EH (cell line): ENCODE measurements at places on chromosomes 3 and 15.

DNA sequence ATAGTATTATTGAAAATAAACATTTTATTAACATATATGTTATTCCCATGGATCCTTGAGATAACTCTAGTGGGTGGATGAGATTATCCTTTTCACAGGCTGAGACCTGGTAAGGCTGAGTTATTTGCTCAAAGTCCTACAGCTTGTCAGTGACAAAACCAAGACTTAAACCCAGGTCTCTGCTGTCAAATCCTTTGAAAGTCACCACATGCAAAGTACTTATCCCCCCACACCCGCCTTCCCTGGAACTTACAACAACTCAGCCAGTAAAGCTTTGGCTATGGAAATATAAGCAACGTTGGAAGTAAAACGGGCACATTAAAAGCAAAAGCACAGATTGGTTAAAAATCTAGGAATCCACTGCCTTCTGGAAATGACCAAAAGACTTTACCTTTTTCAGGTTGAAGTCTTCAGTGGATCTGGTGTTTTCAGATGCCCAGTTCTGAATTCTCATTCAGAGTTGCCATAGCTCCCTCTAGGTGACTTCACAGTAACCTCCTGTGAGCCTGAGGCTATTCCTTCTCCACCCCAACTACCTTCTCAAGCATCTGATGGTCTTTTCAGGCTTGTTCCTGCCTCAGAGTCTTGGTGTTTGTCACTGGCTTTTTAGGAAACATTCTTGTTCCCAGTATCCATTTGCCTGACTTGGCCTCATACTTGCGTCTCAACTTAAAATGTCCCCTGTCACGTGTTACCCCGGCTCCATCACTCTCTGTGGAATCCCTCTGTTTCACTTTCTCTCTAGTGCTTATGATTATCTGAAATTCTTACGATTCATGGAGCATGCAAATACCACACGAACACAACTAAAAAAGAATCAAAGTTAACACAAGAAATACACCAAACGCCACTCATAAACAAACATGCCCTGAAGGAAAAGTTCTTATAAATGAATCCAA, 131.2 kb downstream of the MAGI1 start:
- no peak for DNase-seq

GRCh38 chr3:184590795-184591194, 29.2 kb downstream of the EPHB3 start:
- no peak for DNase-seq

GRCh38 chr3:114606336-114606735, 312.5 kb downstream of the TIGIT start:
- peak; percentile 18 for DNase-seq

- DNase-seq = peak; percentile 38
These were observed 5.3 kb downstream of the P2RY12 start for GRCh38 chr3:151379083-151379734.

DNA sequence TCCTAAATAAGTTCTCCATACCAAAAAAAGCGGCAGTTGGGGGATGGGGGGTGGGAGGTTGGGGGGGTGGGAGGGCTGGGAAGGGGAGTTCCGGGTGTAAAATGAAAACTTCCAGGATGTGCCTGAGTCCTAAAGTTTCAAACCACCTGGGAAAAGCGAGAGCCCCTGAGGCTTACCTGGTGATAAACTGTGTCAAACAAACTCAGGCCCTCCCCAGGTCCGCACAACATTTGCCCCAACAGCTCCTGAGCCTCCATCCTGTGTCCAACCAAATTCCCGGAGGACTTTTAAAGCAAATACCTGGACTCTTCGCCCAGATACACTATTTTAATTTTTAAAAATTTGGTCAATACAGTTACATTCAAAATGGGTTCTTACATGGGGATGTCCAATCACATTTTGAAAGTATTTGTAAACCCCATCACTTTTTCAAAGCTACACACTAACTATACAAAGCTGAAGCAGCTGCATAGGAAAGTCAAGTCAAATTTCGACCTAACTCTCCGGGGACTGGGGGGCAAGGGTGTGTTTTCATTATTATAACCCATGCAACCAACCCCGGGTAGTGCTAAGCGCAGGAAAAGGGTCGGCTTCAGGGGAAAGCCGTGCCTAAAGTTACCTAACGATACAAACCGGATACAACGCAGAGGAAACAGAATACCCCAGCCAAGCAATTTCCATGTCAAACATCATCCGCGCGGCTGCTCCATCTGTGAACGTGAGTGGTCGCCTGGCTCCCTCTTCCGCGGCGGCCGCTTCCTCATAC, 685 bp upstream of the FOXB1 start:
- no peak for DNase-seq

- DNase-seq = no peak
These were observed 339.1 kb upstream of the RGMA start for GRCh38 chr15:93428150-93428549.

- no peak for DNase-seq
These were observed 5.4 kb downstream of the ANKRD63 start for GRCh38 chr15:40277471-40277870.

GRCh38 chr3:9776896-9777693, 7.3 kb upstream of the CAMK1 start:
- no peak for DNase-seq

DNA sequence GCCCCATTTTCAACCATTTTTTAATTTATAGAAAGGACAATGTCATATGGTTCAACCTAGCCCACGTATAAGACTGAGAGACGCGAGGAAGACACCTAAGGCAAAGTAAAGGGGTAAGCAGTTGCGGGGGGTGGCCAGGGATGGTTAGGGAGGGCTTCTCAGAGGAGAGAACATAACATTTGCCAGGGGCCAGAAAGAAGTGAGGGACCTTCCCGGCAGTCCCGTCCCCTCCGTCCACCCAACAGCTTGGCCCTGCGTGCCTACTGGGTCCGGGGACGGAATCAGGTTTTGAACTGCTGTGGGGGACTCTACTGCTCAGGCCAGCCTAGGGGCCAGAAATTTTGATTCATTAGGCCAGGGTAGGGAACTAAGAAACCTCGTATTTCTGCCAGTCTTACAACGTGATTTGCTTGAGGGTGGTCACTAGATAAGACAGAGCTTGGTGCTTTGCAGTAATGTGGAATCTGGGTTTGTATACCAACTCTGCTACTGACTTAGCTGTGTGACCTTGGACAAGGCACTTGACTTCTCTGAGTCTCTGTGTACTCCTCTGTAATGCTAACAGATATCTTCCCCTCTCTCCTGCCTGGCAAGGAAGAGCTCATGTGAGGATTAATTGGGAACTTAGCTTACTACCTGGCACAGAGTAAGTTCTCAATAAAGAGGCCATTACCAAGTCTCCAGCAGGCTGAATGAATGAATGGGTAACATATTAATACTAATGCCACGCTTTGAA, 734 bp upstream of the SLC6A20 start:
- DNase-seq = no peak

DNA sequence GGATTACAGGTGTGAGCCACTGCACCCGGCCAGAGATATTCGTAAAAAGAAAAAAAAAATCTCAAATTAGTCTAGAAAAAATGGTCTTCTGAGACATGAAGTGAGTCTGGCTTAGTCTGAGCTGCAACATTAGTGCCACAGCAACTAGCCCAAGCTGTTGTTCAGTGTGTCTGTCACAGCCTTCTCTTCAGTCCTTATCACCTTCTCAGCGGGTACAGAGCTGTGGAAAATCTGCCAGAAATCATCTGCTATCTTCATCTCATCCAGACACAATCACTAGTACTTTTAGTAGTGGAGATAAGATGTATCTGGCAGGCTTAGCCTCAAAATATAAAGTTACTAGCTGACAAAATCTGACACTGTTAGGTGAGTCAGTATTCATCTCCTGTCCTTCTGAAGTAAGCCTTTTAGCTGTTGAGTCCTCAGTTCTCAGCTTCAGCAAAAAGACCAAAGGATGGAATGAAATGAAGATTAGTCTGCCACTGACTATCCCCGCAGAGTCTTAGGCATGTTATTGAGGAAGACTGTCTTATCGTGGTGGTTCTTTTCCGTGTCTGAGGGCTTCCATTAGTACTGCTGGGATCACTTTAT, 120.5 kb upstream of the CGNL1 start:
- no peak for DNase-seq

DNA sequence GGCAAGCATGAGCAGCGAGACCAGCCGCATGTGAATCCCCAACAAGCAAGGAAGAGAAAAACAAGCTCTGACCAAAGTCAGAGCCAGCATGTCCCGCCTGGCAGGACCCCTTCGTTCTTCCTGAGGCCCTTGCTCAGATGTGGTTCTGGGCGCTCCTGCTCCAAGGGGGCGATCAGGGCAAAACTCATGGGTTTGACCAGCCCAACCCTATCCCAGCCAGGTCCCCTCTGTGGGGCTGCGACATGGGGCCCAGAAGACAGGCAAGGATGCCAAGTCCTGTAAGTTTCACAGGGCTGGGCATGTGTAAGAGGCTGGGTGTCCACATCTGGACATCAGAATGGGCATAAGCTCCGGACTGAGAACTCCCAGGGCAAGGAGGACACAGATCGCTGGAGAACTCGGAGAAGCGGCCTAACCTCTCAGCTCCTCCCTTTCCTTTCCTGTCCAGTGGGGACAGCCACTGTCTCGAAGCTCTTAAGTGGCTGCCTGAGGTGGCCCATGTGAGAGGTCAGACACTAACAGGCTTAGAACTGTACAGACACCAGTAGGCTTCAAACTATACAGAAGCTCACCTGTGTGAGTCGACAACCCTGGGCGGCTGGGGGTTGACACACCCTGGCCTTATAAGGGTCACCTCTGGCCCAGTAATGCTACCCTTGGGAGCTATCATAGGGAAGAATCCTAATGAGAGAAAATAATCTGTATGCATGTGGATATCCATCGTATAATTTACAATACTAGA, 48.9 kb downstream of the XXYLT1 start:
- no peak for DNase-seq

GRCh38 chr15:70505411-70505919, 257.9 kb downstream of the UACA start:
- DNase-seq = peak; percentile 86

DNA sequence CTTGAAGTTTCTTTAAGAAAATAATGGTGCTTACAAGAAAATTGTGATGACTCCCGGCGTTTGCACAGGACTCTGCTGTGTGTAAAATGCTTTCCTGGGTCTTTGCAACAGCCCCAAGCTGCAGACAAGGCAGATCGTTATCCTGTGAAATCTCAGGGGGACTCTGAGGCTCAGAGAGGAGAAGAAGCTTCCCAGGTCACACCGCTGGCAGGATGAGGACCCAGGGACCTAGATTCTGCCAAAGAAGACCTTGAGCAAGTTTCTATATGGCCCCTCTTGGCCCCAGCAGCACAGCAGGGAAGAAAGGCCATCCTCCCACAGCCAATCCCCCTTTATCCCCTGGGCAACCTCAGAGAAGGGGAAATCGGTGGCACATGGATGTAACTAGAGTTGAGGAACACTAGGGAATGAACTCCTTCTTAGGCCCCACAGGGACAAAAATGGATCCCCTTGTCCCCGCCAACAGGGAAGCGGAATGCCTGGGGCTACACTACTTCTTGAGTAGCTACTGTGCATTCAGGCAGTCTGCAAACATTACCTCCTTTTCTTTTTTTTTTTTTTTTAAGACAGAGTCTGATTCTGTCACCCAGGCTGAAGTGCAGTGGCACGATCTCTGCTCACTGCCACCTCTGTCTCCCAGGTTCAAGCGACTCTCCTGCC, 72.8 kb downstream of the CPN2 start:
- DNase-seq = no peak

GRCh38 chr3:103440539-103441203, 1005.9 kb downstream of the ZPLD1 start:
- DNase-seq = peak; percentile 11

DNA sequence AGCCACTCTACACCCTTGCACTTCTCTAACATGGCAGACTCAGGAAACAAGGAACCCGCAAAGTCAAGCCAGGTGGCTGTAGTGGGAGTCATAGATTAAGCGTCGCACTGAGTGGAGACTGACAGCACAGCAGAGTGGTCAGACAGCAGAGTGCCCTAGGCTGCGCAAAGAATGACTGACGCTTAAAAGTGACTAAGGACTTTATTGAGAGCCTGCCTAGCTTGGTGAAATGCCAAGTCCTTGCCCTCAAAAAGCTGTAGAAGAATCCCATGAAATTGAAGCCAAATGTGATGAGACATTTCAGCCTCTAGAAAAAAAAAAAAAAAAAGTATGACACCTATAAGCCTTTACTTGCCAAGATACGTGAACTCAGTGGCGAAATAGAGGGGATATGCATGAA, 30.2 kb downstream of the NCEH1 start:
- peak; percentile 67 for DNase-seq

GRCh38 chr3:88009066-88009465, 49.7 kb downstream of the CGGBP1 start:
- DNase-seq = no peak

GRCh38 chr15:58873267-58873666, 60.2 kb downstream of the SLTM start:
- DNase-seq = peak; percentile 68

DNA sequence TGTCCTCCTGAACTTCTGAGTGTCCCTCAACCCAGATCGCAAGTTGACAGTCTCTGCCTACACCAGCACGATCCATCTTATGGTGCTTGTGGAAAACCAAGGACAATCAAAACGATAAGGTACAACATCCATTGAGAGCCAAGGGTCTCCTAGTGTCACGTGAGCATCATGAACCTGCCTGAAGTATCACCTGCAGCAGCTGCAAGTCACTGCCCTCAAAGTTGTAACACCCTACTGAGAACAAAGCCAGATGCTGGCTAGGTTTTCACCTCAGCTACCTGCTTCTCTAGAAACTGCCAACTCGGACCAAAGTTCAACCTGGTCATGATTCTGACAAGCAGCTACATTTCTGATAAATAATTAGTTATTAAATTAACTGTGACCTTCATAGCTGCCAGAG, 17.5 kb downstream of the C2CD4B start:
- no peak for DNase-seq

- no peak for DNase-seq
These were observed 161.5 kb upstream of the KBTBD8 start for GRCh38 chr3:66836363-66837152.

GRCh38 chr3:104347291-104347690, 1019.4 kb upstream of the ALCAM start:
- DNase-seq = peak; percentile 6

GRCh38 chr3:156694536-156694935, 20.1 kb downstream of the TIPARP start:
- peak; percentile 66 for DNase-seq

- no peak for DNase-seq
These were observed 14.1 kb downstream of the CLDN1 start for GRCh38 chr3:190308154-190308553.

GRCh38 chr3:175672119-175672689, 813.1 kb downstream of the NAALADL2 start:
- DNase-seq = peak; percentile 90

GRCh38 chr15:38072348-38073177, 138.1 kb downstream of the TMCO5A start:
- peak; percentile 71 for DNase-seq

DNA sequence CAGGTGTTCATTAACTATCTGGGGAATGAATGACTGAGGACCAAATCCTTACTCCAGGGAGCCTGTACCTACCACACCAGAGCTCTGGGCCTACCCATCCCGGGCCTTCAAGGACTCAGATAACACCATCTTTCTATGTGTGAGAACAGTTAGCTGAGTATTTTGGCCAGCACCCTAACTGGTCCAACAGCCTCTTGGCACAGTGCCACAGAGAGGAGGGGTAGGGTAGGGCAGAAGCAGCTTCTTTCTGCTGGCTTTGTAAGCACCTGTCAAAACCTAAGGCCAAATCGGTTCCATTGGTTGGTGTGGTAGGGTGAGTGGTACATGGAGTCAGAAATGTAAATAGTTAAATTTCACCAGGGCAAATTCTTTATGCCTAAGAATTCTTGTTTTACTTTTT, 26.7 kb downstream of the ISL2 start:
- DNase-seq = no peak
